ENCODE measurements at places on chromosomes 5 and 9.

GRCh38 chr9:70466976-70467561, 52.6 kb upstream of the KLF9 start:
- DNase-seq, result peak; percentile 69

- no peak for DNase-seq
Measured at GRCh38 chr5:102211165-102211564, 84.9 kb downstream of the SLCO4C1 start.

DNA sequence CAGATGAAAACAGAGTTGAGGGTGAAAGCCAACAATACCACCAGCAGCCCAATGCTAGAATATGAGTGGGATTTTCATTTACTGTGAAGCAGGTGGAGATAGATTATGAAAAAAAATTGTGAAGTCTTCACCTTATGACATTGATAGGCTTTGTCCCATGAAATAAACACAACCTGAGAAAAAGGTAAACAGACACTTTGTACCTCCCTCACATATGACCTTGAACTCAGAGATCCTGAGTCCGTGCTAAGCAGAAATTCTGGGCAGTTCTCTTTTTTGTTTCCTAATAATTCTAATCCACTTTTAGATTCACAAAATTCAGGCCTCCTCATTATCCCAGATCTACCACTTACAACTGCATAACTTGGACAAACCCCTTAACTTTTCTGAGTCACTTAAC, 127.3 kb upstream of the RORB start:
- no peak for DNase-seq

DNA sequence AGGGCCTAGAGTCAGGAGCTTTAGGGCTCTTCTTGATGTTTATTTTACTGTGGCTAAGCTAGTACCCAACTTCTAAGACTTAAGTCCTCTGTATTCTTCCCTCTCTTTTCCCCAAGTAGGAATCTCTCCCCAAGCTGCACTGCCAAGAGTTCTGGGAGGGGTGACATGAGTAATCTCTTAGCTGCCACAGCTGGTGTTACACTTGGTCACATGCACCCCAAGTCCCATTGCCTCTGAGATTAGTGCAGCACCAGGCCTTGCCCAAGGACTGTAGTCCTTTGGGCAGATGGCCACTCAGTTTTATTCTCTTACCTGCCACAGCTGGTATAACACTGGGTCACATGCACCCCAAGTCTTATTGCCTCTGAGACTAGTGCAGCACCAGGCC, 114.7 kb upstream of the RIOK2 start:
- no peak for DNase-seq

DNA sequence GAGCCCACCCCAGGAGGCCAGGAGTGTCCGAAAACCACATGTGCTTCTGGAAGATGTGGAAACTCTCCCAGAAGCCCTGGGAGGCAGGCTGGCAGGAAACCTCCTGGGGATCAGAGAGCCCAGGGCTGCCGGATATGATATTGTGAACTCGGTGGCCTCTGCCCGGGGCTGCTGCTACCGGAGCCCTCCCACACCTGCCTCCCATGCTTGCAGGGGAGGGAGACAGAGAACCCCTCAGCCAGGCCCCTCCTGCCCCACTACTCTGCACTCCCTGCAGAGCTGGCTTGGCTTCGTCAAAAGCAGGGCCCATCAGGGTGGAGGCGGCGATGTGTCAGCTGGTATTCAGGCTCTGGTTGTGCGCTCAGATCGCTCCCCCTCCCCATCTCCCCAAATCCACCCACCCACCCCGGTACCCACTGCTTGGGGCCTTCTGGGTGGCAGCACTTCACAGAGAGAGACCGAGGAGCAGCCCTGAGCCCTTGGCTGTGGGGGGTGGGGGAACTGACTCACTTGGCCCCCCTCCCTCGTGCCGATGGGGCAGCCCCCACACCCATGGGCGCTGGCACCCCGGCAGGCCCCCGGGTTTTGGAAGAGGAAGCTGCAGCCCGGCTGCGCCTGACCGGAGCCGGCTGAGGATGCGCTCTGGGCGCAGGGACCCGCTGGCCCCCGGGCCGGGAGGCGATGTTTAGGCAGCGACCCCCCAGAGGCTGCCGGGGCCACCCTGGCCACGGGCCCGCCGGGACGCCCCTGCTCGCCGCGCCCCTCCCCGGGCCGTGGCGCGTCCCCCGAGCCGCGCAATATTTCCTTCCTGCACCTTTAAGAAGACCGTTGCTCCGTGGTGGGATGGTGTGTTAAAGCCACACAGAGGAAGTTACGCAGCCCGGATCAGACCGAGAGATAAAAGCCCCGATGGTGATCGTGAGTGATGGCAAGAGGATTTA, 786 bp upstream of the NTNG2 start:
- peak; percentile 50 for DNase-seq

GRCh38 chr9:122192914-122193525, 33.3 kb downstream of the MORN5 start:
- DNase-seq, result no peak

DNA sequence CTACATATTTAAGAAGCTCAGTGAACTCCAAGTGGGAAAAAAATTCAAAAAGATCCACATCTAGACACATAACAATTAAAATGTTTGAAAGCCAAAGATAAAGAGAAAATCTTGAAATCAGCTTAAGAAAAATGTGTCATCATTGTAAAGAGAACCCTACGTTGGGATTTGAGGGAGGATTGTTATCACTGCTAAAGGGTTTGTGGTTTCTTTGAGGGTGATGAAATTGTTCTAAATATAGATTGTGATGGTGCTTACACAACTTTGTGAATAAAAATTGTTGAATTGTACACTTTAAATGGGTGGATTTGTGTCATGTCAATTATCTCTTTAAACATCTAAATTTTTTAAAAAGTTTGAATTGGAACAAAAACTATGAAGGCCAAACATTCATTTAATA, 92.2 kb upstream of the ADAMTS19 start:
- no peak for DNase-seq

DNA sequence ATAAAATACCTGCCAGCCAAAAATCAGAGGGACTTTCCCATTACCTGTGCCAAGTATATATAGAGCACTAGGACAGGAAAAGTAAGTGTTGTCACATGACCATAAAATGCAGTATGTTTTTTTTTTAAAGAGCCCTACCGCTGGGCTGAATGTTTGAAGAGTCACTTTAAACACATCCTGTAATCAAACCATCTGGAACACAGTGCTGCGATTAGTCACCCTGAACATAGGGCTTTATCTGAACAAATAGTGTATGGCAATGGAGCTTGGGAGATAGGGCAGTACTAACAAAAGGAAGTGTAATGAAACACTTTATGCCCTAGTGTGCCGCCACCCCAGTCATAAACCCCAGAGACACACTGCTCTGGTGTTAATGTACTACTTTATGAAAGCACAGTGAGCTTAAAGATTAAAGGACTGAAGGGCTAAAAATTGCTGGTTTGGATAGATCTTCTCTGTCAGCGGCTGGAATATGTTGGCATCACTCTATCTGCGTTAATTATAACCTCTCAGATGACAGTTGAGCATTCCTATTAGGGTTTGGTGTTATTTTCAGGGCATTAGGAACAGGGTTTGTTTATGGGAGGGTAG, 90.4 kb downstream of the ZNF608 start:
- DNase-seq, result no peak

DNA sequence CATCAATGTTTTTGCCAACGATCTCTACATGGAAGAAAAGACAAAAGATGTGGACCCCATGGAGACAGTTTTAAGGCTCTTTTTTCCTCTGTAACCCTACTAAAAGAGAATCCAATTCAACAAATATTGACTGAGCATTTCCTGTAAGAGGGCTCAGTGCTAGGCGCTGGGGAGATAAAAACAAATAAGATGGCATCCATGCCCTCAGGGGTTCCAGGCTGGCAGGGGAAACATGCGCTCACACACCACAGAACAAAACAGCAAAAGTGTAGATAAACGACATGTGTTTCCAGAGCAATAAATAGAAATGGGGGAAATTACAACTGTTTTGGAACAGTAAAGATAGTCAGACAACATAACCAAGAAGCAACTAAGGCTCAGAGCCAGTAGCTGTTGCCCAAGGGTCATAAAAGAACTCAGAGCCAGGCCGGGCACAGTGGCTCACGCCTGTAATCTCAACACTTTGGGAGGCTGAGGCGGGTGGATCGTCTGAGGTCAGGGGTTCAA, 25.2 kb downstream of the ZNF608 start:
- no peak for DNase-seq

- peak; percentile 42 for DNase-seq
Measured at GRCh38 chr5:179732918-179733771, 523 bp downstream of the MAML1 start.

GRCh38 chr9:82367016-82367415, 378.4 kb downstream of the SPATA31D1 start:
- DNase-seq, result no peak

GRCh38 chr9:2800394-2801179, 43.3 kb downstream of the PUM3 start:
- DNase-seq, result no peak

DNA sequence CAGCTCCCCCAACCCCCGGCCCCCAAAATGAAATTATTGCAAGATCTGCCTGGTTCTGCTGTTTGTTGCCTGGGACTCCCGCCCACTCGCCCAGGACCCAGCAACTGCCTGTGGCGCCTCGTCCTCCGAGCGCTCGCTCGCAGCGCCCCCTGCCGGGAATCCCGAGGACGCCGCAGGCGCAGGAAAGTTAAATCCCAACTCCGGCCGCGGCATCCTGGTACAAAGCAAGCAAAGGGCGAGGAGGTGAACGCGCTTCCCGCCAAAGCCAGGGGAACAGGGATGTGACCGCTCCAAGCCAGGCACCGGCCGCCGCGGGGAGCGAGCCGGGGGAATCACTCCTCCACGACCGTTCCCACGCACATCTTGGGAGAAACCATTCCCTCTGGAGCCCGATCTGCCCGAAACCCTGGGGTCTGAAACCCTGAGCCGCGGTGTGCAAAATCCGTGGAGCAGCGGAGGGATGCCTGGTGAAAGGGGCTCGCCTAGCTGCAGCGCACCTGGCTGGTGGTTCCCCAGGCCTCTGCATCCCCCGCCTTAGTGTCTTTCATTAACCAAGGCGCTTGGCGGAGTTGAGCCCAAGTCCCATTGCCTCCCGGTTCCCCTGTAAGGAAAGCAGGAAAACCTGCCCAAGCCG, 1.3 kb downstream of the SEMA5A start:
- peak; percentile 39 for DNase-seq

GRCh38 chr9:16611983-16612382, 258.5 kb downstream of the BNC2 start:
- DNase-seq, result no peak

DNA sequence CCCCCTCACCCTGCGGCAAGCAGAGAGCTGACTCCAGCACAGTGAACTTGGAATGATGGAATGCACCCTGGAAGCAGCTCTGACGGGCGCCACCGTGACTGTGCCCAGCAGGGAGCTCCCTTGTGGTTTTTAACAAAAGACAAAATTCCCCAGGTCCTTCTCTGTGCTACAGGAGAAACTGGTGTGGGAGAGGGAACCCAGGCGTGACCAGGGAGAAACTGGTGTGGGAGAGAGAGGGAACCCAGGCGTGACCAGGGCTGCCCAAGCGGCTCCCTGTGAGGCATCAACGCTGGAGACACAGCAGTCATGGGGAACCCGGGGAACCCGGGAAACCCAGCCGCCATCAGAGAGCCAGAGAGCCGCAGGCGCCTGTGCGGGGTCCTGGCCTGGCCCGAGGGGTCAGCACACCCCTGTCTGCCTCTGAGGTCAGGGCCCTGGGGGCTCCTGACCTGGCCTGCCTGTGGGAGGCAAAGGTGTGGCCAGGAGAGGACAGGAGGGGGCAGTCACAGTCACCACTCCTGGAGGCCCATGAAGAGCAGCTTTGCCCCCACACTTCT, 3.1 kb upstream of the AHRR start:
- DNase-seq, result no peak

DNA sequence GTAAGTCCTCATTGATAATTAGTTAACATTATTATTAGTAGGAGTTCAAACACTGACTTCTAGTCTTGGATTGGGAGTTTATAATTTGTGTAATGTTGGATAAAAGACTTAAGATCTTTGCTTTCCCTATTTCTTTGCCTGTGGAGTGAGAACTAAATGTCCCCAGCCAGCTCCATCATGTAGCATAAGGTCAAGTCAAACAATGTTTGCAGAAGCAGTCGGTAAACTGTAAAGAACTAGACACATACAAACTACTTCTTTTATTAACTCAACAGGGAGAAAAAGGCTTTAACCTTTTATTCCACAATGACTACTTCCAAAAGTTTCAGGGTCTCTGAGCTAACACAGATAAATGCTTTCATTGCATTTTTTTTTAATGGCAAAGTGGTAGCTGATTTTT, 192.3 kb downstream of the CTNND2 start:
- no peak for DNase-seq

GRCh38 chr5:101455048-101455447, 552.0 kb upstream of the ST8SIA4 start:
- no peak for DNase-seq

DNA sequence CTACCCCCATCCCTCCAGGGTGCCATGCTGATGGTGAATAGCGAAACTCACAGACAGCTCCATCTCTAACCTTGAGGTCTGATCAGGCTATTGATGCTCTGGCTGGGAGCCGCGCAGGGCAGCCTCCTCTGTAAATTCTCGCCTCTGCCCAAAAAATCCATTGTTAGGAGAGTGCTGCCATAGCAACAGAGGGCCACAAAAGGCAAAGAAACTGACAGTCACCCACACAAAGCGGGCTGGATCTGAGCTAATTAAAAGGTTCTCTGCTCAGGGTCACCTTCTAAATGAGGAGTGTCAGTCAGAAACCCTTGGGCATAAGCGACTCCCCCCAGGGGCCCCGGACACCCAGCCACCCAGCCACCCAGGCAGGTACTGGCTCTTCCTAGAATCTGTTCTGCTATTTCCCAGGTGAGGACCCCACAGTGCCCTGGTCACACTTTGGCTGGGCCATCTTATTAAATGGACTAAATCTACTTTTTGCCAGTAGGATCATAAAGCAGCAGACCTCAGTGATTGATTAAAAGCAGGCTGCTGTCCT, 126.7 kb downstream of the MED10 start:
- DNase-seq, result no peak

GRCh38 chr9:14219850-14220249, 94.1 kb downstream of the NFIB start:
- DNase-seq, result no peak

DNA sequence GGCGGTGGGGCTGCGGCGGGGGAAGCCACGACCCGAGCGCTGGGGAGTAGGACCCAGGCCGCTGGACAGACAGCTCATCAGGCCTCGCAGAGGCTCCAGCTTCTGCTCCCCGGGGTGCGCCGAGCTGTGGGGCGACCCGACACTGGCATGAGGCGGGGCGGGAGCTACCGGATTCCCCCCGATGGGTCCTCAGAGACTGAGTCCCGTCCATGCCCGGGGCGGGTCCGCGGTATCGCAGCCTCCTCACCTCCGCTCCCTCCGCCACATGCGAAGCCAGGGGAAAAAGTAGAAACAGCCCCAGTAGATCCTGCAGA, 2.6 kb upstream of the CCL27 start:
- no peak for DNase-seq

GRCh38 chr5:67317603-67318002, 121.0 kb upstream of the CD180 start:
- no peak for DNase-seq

GRCh38 chr9:113929634-113930389, 53.7 kb downstream of the ZNF618 start:
- DNase-seq, result no peak

- DNase-seq, result no peak
Measured at GRCh38 chr5:66080664-66081063, 63.4 kb upstream of the SREK1 start.

GRCh38 chr9:110712955-110713354, 44.4 kb downstream of the MUSK start:
- DNase-seq, result no peak

Measured in stimulated activated CD4-positive, alpha-beta T cell treated with anti-CD3 and anti-CD28 coated beads, Interleukin-1b, Interleukin-23, amount 100 ng/mL, for 48 hours (primary cell).